ENCODE measurements at places on chromosomes 4 and X.

- no peak for DNase-seq
Measured at GRCh38 chr4:11230866-11231265, 197.8 kb downstream of the HS3ST1 start.

GRCh38 chrX:71989768-71990426, 79.3 kb downstream of the NHSL2 start:
- peak; percentile 75 for DNase-seq

DNA sequence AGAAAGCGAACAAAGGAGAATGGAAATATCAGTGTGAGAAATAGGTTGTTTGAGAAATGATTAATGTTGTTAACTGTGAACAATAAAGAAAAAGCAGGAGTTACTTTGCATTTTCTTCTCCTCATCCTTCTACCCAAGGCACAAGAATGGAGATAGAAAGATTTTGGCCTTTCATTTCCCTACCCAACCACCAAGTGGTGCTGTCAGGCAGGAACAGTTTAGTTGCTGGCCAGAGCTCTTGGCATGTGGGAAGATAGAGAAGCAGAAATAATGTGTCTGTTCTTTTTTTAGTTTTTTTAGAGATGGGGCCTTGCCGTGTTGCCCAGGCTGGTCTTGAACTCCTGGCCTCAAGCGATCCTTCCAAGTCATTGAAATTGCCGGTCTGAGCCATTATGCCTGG, 12.8 kb downstream of the HOPX start:
- DNase-seq: no peak

- no peak for DNase-seq
Measured at GRCh38 chrX:71111141-71111843, at the start of gene IL2RG. IL2RG (minus strand) TSS chrX:71111577; CDS start chrX:71111539, 38 bp downstream.

GRCh38 chr4:38605753-38606586, 58.0 kb upstream of the KLF3 start:
- DNase-seq: no peak

GRCh38 chrX:112058255-112058654, 24.3 kb downstream of the TRPC5 start:
- DNase-seq: peak; percentile 67

GRCh38 chr4:26204249-26204825, 116.5 kb upstream of the RBPJ start:
- DNase-seq: no peak

GRCh38 chr4:21034728-21035127, 334.5 kb downstream of the PACRGL start:
- no peak for DNase-seq

DNA sequence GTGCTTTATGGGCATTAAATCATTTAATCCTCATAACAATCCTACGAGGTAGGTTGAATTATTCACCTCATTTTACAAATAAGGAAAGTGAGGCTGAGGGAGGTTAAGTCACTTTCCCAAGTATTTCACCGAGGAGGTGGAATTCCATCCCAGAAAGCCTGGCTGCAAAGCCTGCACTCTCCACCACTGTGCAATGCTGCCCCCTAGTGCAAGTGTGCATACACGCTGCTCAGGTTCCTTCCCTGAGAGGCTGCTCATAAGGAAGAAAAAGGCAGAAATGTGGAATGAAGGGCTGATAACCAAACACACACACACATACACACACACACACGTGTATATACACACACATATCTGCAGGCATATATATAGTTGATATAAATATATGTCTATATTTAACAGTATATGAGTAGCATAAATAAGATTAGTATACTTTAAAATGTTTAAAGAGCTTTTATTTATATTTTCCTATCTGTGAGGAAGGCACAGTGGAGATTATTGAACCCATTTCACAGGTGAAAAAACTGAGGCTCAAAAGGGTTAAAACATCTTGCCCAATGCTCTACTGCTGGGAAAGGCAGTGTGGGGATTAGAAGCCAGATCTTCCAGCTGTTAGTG, 714.5 kb upstream of the TENM3 start:
- peak; percentile 66 for DNase-seq

DNA sequence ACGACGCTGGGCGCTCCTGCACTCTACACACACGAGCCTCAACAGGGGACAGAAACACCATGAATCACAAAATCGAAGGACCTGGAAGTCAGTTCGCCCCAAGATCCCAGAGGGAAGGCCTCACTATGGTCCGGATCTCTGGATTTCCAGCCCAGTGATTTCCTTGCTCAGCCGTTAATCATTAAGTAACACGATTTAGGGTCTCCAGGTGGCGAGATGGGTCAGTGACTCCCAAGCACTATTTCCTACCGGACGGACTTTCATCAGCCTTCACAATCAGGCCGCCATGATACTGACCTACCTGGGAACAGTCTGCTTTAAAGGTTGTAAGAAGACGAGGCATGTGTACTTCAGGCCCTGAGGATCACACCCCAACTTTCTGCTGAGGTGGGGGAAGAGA, 63.7 kb downstream of the FAT1 start:
- DNase-seq: no peak

- no peak for DNase-seq
Measured at GRCh38 chrX:53990171-53990570, 54.1 kb downstream of the PHF8 start.

DNA sequence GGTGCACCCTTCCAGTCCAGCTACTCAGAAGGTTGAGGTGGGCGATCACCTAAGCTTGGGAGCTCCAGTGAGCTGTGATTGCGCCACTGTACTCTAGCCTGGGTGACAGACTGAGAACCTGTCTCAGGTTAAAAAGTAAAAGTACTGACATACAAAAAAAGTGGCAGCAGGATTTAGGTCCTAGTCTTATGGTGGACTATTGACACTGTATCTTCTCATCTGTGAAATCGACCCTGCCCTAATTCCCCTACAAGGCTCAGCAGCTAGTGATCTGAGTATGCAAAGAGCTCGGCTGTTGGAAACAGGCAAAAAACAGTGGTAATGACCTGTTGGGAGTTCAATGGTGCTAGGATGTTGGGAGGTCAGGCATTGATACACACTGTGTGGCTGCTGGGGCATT, 57.0 kb downstream of the LEF1 start:
- DNase-seq: no peak

DNA sequence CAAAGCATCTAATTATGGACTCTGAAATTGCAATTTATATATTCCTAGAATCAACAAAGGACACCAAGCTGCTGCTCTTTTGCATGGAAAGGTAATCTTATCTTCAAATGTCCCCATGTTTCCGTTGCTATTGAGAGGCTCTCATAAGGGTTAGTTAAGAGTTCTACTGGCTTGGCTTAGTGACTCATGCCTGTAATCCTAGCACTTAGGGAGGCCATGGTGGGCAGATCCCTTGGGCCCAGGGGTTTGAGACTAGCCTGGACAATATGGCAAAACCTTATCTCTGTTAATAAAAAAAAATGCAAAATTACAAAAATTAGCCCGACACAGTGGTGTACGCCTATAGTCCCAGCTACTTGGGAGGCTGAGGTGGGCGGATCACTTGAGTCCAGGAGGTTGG, 93.4 kb upstream of the RAPGEF2 start:
- DNase-seq: no peak

GRCh38 chrX:36528661-36529060, 479.5 kb upstream of the FAM47C start:
- no peak for DNase-seq

DNA sequence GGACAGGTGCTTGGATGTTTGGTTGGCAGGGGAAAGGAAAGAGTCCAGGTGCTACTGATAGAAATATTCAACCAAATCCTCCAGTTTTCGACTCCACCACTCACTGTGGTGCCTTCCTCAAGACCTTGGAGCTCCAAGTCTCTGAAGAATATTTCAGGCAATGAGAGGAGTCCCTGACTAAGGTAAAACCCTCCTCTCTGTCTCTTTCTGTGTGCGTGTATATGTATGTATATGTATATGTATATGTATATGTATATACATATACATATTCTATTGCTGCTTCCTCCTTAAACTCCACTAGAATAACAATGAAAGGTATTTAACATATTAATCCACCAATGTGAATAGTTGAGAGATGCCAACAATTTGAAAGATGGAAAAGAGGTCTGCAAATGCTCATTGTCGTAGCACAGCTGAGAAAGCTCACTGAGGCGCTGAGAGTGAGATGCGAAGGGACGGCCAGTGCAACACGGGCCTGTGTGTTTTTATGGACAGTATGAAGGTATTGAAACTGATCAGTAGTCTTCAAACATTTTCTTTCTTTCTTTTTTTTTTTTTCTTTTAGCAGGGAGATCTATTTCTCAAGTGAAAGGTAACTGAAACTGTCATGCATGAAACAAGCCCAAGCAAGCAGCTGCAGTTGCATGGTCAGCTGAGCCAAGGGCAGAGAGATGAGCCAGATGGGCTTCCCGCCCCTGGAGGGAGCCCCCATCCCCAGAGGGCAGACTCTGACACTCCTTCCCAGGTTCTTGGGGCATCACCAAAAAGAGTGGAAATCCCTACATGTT, 41.1 kb upstream of the HS3ST1 start:
- DNase-seq: no peak

DNA sequence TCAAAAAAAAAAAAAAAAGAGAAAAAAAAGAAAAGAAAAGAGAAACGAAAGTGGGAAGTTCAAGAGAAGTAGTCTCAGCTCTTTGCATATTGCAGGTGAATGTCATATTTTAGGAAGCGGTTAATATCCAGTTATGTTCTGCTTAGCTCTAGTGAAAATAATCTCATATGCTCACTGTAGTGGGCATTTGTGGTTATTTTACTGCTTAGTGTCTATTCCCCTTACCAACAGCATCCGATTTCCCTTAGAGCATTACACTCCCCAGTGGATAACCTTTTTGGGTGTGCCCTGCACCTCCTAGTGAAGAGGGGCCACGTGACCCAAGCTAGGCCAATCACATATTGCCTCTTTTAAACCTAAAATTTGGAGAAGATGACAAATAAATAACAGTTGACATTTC, 111.2 kb upstream of the ZNF827 start:
- DNase-seq: no peak

- peak; percentile 77 for DNase-seq
Measured at GRCh38 chr4:112552668-112553067, 36.7 kb upstream of the NEUROG2 start.

DNA sequence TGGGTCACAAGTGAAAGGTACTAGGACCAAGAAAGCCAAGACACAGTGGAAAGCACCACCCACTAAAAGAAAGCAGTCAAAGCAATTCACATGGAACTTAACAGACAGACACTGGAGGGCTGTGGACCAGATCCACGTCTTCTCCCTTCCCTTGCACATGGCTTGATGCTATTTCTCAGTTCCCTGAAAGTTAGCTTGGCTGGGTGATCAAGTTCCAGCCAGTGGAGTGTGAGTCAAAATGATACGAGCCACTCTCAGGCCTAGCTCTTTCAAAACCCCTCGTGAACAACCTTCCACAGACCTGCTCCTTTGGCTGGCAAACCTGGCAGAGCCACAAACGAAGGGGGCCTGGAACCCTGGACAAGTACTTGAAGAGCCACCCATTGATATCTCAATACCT, 52.0 kb downstream of the RELL1 start:
- no peak for DNase-seq

DNA sequence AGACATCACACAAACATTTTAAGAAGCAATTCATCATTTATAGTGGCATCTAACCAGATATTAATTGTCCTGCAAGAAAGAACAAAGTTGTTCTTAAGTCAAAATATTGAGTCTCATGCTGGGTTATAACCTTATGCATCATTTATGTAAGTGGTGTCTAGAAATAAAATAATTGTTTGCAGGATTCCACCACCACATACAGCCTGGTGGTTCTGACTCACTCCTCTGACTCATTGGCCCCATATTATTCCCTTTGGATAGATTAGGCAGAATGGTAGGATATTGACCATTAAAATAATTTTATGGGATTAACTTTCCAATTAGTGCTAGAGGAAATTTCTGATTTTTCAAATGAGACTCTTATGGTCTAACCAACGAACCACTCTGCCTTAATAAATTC, 384.5 kb downstream of the GRXCR1 start:
- peak; percentile 10 for DNase-seq

DNA sequence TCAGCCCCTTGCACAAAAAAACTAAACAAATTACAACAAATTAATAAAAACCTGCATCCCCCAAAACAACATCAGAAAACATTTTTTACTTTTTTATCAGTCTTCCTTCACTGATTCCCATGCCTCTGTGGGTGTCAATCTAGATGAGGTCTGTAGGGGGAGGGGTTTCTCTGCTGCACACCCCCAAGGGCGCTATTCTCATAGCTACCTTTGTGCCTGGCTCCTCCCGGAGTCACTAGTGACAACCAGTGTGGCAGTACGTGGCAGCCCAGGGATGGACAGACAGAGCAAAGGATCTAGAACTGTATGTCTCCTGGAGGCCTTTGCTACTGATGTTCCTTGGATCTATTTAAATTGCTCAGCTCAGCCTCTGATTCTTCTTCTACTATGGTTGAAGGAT, 228.1 kb upstream of the ANXA3 start:
- no peak for DNase-seq

DNA sequence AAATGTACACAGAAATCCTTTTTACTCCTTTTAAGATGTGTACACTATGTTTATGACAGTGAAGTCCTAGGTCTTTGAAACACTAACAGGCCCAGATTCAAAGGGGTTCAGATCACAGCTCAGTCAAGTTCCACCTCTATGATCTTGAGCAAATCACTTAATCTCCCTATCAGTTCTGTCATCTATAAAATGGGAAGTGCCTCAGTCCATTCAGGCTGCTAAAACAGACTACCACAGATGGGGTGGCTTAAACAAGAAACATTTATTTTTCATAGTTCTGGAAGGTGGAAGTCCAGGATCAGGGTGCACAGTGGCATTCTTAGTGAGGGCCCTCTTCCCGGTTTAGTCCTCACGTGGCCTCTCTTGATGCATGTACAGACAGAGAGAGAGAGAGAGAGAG, 117.1 kb downstream of the CORIN start:
- no peak for DNase-seq

DNA sequence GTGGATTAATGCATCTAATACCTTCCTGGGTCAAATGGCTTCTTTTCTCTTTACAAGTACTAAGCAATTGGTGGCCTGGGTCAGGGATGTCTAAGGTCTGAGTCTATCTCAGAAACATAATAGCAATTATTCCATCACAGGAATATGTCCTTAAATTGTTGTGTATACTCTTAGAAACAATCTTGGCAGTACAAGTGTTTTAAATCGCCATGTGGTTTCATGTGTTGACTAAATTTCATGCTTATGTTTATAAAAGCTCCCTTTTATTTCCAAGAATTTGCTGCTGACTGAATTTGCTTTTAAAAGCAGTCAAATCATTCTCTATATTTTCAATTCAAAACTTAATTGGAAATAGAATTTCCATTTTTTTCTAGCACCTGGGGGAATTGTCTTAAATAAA, 125.3 kb upstream of the PACRGL start:
- no peak for DNase-seq

GRCh38 chrX:67732864-67733263, 189.0 kb downstream of the AR start:
- DNase-seq: no peak

- peak; percentile 4 for DNase-seq
Measured at GRCh38 chrX:10325611-10326010, 168.8 kb downstream of the CLCN4 start.

DNA sequence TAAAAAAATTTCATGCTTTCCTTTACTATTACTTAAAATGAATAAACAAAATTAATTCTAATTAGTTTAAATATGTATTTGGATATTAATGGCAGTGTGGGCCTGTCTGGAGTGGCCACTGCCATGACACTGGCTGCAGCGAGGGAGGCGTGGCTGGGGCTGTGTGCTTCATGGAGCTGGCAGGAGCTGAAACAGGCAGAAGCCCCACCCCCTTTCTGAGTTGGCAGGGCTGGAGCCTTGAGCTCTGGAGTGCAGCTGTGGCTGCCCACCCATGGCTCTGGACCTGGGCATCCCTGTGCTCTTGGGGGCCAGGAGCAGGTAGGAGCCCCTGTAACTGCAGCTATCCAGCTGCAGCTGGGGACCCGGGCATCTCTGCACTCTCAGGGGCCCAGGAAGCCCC, 8.2 kb upstream of the HSD17B11 start:
- DNase-seq: no peak

GRCh38 chrX:145654486-145654885, 163.1 kb upstream of the SLITRK2 start:
- DNase-seq: no peak

Measured in AG10803 (cell line).